Left lung (tissue), 14 donors: ENCODE measurements at places on chromosomes 5 and 9. TPM values are rescaled to one million over a fixed set of nuclear protein-coding genes. Genes with fewer than 3 reads are reported as not detected.

The PCAT7 gene
- total RNA-seq: 0.23 TPM

The LPAR1 gene
- 40.5 TPM for total RNA-seq

The CD180 gene
- 9.4 TPM for total RNA-seq

The MXD3 gene
- total RNA-seq: 10.8 TPM

The PSAT1 gene
- total RNA-seq: 39.4 TPM

The CARTPT gene
- not detected for total RNA-seq
